ENCODE measurements at places on chromosomes 11 and 22.

DNA sequence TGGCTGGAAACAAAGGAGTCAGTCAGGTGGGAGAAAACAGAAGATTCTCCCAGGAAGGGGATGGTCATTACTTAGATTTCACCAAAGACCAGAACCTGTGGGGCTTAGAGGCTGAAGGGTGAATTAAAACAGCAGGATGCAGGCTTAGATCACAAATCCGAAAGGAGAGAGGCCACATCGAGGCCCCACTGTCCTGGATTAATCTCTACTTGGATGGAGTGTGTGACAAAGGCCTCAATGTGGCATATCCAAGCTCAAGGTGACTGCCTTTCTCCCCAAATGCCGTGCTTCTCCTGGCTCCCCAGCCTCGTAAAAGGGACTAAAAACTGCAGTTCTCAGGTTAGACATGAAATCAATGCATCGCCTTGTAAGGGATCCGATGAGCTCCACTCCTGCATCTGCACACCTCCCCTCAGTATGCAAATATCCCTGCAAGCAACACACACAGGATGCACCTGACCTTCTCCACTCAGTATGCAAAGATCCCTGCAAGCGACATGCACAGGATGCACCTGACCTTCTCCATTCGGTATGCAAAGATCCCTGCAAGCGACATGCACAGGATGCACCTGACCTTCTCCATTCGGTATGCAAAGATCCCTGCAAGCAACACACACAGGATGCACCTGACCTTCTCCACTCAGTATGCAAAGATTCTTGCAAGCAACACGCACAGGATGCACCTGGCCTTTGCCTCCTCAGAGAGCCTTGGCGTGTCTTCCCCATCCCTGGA is 447.4 kb downstream of the BRD1 start:
- no peak for DNase-seq

DNA sequence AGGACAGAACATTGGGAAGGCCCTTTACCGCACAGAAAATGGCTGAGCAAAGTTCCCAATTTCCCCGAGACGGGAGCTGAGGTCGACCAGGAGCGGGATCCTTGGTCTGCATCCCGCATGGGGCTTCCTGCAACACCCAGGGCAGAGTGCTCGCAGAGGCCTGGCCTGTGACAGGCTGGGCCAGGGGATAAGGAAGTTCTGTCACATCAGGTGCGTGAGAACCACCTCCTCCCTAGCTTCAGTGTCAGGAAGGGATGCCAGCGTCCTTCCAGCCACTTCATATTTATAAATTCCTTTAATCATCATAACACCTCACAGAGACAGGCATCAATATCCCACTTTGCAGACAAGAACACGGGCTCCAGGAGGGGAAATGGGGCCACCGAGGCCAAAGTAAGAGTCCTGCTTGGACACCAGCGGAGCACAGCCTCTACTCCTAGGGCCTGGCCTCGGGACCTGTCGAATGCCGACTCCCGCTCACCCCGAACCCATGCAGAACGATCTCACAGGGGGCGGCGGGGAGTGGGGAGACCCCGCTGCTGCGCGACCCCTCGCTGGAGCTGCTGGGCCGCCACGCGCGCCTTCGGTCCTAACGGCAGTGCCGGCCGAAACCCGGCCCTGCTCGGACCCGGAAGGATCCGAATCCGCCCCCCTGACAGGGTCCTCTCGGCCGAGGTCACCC is 532 bp downstream of the BET1L start:
- no peak for DNase-seq

DNA sequence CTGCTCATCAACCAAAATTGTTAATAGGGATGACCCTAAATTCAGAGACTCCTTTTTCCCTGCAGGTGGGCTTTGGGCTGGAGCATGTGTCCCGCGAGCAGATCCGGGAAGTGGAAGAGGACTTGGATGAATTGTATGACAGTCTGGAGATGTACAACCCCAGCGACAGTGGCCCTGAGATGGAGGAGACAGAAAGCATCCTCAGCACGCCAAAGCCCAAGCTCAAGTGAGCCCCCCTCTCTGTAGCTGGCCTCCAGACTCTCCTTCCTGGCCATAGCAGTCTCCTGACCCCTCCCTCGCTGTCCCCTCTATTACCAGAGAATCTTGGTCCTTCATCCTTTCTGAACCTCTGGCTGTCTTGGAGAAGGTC is 47.9 kb upstream of the RAB1B start:
- DNase-seq, result no peak

DNA sequence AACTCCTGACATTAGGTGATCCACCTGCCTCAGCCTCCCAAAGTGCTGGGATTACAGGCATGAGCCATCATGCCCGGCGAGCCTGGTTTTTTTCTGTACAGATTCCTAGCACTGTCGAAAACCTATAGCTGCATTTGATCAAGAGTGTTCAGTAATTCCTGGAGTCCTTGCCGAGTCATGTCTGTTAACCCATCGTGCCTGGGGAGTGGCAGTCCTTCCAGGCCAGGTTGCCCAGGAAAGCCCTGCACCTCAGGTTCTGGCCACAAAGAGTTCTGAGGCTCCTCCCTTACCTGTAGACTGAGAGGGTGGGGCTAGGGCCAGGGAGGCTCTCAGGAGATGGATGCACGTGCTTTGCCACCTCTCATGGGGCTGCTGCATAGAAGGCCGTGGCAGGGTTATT is 17.0 kb downstream of the YDJC start:
- no peak for DNase-seq

GRCh38 chr22:41557401-41558240 is 3.2 kb upstream of the CSDC2 start:
- no peak for DNase-seq

GRCh38 chr22:29700206-29700899 is 19.4 kb upstream of the CABP7 start:
- DNase-seq, result no peak

GRCh38 chr11:68200639-68201038 is 12.5 kb downstream of the KMT5B start:
- no peak for DNase-seq

GRCh38 chr22:43304831-43305590 is 38.2 kb downstream of the SCUBE1 start:
- DNase-seq, result no peak

DNA sequence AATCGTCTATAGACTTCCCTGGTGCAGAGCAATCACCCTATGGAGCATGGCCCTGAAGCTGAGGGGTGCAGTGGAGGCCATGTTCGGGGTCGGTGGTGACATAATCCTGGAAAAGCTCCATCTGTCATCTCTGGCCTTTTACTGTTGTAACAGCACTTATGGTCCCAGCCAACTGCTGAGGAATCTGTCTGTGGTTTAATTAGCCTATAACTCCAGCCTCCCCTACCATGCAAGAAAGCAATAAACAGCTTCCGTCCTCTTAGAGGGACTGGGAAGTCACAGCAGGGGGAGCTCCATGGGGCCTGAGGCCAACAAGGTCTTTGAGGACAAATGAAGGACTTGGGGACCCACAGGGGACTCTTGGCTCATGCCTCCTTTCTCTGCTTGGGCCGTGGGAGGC is 159.1 kb upstream of the NECTIN1 start:
- DNase-seq, result no peak

DNA sequence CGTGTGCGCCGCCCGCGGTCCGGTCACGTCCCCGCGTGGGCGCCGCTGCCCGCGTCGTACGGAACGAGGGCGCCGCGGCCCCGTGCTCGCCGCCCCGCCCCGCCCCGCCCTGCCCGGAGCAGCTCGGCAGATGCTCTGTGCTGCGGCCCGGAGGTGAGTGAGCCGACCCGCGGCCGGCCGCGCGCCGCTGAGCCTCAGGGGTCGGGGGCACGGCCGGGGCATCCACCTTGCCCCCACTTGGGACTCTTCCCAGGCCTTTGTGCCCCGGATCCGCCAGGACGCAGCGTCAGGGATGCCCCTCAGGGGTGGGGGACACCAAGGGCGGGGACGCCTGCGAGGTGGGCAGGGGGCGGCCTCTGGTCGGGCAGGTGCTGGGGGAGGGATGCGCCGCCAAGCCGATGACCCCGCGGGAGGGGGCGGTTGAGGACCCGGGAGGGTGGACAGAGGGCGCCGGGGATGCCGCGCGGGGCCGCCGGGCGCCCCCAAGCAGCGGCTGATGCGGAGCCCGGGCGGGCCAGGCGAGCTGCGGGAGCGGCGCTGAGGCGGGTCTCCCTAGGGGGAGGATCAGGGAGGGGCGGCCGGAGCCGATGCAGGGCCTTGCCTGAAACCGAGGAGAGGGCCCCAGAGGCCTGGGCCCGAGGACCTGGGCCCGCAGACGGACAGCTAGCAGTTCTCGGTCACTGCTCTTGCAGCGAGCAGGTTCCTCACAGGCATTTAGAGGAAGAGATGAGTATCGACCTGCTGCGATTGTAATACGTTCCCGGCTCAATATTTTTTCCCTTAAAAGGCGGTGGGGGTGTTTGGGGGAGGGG is at the start of gene GNAZ:
GNAZ (plus strand) TSS at position 102 of the 812 bp plus-strand sequence. CDS start 25,177 bp downstream, outside the sequence.
- DNase-seq, result no peak

DNA sequence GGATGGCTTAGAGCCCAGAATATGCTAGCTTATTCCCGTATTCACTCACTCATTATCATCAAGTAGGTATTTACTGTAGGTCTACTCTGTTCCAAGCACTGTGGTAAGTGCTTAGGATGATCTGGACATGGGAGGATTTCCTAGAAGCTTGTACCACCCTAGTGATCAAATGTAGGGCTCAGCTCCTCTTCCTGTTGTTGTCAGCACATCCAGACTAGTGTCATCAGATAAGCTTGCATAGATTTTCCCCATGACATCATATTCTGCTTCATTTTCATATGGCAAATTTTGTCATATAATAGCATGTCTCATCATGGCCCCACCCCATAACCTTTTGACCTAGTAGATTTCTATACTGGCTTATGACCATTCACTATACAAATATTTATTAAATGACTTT is 19.3 kb upstream of the NUCB2 start:
- DNase-seq, result no peak

- DNase-seq, result no peak
These were observed 15.2 kb downstream of the PAX6 start for GRCh38 chr11:31795706-31796498.

GRCh38 chr11:47336595-47336994 is 15.9 kb downstream of the MYBPC3 start:
- no peak for DNase-seq

DNA sequence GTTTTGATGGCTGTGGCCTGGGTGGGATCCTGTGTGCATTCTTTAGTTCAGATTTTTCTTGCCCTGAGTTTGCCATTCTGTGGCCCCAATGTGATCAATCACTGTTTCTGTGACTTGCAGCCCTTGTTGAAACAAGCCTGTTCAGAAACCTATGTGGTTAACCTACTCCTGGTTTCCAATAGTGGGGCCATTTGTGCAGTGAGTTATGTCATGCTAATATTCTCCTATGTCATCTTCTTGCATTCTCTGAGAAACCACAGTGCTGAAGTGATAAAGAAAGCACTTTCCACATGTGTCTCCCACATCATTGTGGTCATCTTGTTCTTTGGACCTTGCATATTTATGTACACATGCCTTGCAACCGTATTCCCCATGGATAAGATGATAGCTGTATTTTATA is 620 bp downstream of the OR4C16 start:
- DNase-seq, result no peak

- no peak for DNase-seq
These were observed 9.7 kb downstream of the KDELR3 start for GRCh38 chr22:38477585-38477984.

DNA sequence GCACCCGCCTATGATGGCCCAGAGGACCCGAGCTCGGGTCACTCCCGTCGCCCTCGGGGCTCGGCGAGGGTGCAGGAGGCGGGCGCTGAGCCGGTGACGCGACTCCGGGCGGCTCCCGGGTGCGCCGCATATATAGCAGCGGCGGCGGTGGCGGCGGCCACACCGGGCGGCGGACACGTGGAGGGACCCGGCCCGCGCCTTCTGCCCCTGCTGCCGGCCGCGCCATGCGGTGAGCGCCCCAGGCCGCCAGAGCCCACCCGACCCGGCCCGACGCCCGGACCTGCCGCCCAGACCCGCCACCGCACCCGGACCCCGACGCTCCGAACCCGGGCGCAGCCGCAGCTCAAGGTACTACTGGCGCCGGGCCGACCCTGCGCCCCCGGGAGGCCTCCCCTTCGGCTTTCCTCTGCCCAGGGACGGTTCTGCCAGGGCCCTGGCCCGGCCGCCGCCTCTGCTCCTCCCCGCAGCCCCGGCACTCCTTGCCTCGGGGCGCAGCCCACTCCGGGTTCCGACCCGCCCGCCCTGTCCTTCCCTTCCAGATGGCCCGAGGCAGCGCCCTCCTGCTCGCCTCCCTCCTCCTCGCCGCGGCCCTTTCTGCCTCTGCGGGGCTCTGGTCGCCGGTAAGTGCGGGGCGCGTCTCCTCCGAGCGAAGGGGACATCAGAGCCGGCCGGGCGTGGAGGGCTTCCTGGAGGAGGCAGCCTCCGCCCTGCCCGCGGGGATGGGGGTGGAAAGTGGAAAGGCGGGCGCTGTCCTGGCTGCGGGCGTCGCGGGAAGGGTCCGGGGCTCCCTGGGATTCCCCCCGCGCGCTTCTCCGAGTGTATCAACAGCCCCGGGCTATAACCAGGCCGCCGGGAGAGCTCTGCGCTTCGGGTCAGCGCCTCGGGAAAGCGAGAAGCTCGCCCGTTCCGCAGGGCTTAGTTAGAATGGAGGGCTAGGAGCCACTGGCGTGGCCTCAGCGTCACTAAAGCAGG is at the start of gene GAL:
GAL (plus strand) TSS at position 160 of the 972 bp plus-strand sequence; CDS start at position 540, 380 bp downstream.
- no peak for DNase-seq

- no peak for DNase-seq
These were observed 22.2 kb downstream of the OPCML start for GRCh38 chr11:133509924-133510697.

DNA sequence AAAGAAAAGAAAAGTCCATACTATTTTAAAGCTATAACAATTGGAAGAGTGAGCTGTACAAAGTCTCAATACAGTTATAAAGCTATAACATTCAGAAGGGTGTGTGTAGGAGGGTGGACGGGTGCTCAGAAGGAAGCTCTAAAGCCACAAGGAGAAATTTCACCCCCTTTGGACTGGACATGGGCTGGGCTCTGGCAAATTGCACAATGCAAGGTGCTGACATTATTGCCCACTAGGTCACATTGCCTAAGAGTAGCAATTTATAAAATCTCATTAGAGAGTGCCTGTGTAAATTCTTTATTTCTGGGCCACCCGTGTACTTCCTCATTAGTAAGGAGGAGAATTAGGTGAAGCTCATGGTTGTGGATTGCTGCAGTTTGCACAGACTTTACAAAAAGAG is 5.7 kb upstream of the APOBEC3A start:
- no peak for DNase-seq

GRCh38 chr11:92482492-92483060 is 258.0 kb downstream of the FAT3 start:
- no peak for DNase-seq

DNA sequence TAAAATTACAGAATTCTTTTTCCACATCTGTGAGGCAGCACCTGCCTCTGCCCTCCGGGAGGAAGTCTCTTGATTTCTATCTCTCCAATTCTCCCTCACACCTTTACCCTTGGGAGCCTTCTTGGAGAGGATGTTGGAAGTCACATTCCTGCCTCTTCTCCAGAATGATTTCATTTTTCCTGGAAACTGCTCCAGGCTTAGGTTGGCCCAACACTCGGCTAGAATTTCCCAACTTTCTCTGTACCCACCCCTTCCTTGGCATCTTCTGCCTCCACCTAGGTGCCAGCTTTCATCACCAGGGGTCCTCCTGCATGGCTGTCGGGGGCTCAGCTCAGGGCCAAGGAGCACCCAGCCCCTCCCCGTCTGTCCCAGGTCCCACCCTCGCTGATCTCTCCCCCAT is 43.2 kb downstream of the SLCO2B1 start:
- DNase-seq, result no peak
